H54 (cell line): ENCODE measurements at places on chromosomes 5 and 9.
A peak's percentile ranks its signal among the peaks of the same experiment; 100 is the strongest.

GRCh38 chr5:111004291-111004690 lies 67.2 kb upstream of the TSLP start:
- no peak for DNase-seq

DNA sequence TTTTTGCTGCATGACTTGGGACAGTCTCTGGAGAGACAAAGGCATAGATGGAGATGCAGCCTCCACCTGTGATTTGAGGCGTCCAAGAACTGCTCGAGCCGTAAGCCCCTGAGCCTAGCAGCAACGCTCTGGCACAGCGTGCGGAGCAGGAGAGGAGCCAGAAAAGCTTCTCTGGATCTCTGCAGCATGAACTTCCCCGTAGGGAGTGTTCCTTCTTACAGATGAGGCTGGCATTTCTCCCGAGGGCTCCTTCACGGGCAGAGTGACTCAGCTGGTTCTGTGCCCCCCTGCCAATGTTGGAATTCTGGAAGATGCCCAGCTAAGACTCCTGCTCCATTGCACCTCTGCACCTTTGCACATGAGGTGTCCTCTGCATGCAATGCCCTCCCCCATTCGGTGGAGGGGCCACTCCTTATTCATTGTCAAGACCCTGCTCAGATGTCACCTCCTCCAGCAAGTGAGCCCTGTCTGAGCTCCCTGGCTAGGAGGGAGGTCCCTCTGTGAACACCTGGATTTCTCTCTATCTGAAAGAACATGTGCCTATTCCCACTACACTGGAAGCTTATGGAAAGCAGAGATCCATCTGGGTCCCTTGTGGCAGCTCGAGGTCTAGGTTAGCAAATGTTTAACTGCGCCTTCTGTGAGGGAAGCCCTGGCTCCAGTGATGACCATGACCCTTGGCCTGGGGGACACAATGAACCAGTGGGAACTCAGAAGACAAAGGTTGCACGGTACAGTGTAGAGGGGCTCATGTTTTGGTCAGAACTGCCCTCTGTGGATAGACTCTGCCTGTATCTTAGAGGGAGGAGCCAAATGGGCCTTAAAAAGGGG lies 39.6 kb downstream of the SH3PXD2B start:
- peak; percentile 30 for DNase-seq

DNA sequence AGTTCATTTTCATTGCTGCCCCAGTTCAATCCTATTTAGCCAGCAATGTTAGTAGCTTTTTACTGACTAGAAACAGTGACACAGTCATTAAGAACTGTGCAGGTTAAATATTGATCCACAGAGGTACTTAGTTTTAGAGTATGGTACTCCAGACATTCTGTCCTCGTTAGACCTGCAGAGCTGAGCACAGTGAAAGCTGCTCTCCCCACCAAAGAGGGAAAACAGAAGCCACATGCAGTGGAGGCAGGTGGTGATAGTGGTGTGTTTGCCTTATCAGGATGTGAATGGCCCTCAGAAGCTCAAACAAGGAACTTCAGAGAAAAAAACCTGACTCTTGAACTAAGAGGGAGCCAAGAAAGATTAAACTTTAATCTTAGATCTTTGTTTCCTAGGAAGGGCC lies 75.5 kb downstream of the UNC13B start:
- no peak for DNase-seq

GRCh38 chr9:126495411-126496180 lies 118.1 kb upstream of the LMX1B start:
- no peak for DNase-seq

DNA sequence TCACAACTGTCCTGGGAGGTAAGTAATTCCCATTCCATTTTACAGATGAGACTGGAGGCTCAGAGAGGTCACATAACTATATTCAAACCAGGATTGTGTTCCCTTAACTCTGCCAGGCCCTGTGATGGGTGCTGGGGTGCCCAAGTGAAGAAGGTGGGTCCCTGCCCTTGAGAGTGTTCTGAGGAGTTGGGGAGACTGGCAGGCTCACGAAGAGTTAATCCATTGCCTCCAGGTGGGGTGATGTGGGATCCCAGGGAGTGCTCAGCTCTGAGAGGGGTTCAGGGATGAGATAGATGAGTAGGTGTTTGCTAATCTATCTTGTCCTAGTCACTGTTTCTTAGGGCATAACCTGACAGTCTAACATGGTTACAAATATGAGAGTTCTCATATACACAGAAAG lies 36.7 kb downstream of the GSN start:
- no peak for DNase-seq

DNA sequence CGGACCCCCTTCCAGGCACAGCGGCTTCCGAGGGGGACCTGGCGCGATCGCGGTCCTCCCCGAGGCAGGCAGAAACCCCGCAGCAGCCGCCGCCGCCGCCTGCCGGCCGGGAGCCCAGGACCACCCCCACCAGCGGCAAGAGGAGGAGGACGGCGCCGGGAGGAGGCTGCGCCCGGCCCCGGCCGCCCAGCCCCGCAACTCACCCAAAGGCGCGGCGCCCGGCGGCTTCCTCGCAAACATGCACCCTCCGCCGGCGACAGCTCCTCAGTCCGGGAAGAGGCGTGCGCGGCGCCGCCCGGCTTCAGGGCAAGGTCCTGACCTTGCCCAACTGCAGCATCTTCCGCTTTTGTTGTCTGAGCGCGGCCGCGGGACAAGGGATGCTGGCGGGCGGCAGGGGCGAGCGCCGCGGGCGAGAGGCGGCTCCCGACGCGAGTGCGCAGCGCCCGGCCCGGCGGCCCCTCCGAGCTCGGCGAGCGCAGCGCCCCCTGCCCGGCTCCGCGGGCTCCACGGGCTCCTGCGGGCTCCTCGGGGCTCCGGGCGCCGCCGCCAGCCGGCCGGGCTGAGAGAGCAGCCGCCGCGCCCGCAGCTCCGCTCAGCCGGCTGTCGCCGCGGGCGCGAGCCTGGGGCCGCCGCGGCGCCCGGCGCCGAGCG lies 507 bp downstream of the CTNND2 start:
- no peak for DNase-seq

GRCh38 chr9:78149702-78150291 lies 86.1 kb upstream of the CEP78 start:
- no peak for DNase-seq

DNA sequence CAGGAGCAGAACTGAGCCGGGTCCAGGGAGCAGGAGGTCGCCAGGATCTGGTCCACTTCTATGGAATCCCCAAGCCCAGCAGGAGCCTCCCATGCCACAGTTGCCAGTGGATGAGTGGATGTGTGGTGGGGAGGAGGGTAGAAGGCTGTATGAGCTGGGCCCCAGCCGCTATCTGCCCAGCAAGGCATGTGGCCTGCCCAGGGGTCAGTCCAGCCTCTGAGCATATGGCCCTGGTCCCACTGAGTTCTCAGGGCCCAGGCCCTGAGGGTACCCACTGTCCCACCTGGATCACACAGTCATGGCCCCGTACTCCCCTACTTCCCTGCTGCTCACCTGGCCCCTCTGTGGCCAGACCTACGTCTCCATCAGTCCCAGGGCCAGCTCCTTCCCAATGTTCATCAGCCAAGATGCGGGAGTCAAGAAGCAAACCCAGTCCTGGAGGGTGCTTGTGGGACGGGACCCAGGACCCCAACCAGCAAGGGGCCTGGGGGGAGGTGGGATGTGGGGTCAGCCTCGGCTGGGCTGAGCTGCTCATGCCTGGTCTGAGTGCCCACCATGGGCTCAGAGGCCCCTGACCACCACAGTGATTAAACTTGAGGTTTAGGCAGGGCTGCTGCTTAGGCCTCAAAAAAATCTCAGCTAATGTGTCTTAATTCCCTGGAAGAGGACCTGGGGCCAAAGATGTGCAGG lies 152.7 kb downstream of the COL23A1 start:
- no peak for DNase-seq

- DNase-seq: no peak
Observed at GRCh38 chr5:8954801-8955200, 591.1 kb downstream of the SEMA5A start.

- no peak for DNase-seq
Observed at GRCh38 chr5:122408592-122409224, 96.7 kb downstream of the SNCAIP start.

DNA sequence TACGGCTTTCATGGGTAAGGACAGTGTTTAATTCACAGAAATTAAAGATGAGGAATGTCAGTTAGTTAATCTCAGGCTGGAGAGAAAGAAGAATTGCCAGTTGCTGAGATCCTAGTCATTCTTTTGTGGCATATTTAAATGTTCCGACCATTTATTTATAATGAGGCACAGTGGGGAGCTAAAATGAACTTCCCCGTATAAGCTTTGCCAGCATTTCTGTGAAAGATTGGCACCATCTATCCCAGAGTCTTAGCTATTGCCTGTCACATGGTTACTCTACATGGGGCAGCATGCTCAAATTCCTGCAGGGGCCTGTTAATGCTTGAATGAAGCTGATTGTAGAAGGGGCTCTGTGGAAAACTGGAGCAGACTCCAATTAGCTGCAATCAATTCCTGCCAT lies 314.1 kb downstream of the PRELID2 start:
- DNase-seq: no peak

GRCh38 chr5:5419291-5420210 lies 2.9 kb upstream of the ICE1 start:
- peak; percentile 57 for DNase-seq

GRCh38 chr5:83294246-83294645 lies 177.3 kb upstream of the VCAN start:
- DNase-seq: no peak

GRCh38 chr5:117207088-117207668 lies 632.6 kb upstream of the SEMA6A start:
- DNase-seq: no peak
